ENCODE measurements at places on chromosomes 5 and 9.

GRCh38 chr5:66307647-66308241 is 163.6 kb downstream of the SREK1 start:
- no peak for DNase-seq

DNA sequence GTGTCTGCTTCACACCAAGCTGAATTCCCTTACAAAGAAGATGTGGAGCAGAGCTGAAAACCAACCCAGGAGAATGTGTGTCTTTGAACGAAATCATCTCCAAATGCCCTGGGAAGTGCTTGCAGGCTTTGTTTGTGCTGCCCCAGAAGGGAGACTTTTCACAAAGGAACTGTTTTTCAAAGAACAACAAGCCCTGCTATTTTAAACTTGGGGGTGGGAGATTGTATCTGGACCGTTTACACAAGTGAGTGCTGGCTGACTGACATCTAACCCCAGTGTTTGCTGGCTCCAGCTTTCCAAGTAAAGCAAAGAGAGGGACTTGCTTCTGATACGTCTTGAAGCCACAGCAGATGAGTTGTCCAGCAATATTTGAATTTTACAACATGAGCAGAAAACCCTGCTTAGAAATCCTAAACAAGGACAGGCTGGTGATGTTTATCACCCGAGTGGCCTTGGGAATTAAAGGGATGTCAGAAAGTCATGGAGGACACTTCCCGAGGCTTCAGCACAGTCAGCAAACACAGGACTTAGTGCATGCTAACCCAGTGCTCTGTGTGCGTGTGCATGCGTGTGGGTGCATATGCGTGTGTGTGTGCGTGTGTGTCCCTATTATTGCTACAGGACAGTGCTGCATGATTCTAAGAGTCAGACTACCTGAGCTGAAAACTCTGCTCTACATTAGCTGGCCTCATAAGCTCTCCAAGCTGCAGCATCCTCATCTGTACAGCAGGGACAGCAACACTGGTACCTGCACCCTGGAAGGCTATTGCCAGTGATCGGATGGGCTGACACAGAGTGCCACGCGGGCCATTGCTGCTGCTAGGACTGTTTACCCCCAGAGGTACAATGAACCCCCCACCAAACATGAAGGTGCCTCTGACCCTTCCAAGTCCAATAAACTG is 1.4 kb downstream of the ADAMTS12 start:
- no peak for DNase-seq

GRCh38 chr9:112034216-112034611 is 137.6 kb downstream of the UGCG start:
- DNase-seq = no peak

GRCh38 chr5:113163328-113163727 is 186.7 kb downstream of the DCP2 start:
- DNase-seq = no peak

GRCh38 chr9:127448112-127448805 is 2.9 kb downstream of the RPL12 start:
- no peak for DNase-seq

DNA sequence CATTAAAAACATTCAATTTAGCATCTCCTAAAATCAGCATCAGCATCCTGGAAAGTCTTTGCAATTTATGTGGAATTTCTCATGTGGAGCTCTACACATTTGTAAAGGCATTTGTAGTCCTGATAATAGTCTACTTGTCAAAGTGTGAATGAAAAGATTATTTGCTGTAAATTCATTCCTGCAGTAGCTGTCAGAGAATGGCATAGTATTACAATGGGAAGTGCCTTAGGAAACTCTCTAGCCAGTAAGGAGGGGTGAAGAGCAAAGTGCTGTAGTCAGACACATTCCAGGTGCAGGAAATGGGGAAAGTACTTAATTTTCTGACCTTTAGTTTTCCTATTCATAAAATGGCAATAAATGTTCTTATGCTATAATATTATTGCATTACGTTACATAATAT is 627.9 kb downstream of the KCTD16 start:
- no peak for DNase-seq

DNA sequence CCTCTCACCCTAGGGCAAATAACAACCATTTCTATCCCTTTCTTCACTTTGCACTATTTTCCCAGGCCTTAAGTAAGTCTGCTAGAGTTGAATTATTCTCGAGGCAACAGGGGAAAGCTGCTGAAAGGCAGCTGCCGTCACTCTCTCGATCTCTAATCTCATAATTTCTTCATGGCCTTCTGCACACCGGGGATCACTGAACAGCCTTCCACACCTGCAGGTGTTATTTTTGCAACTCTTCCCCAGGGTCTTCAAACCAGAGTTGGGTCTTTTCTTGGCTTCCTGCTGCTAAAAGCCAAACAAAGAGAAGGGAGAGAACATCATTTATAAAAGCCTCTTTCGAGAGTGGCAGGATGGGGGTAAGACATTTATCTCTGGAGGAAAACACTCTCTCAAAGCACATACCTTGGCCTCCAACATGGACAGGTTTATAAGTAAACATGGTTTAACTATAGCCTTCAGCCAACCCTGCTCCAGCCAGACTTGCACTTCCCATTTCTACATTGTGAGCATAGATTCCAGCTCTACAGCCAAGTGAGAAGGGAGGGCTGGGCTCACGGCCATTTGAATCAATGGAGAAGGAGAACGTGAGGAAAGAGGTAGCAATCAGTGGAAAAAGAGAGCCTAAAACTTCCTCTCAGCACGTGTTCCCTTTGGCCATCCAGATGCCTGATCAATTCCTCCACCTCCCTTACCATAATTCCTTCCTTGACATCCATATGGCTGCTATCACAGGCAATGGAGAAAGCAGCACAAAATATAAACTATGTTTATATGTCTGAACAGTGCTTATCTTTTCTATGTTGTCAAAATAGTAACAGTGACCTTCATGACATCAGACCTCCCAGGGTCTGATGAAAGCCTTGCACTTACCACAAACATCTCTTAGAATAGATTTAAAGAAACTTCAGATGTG is 464.9 kb downstream of the TLE1 start:
- no peak for DNase-seq

- DNase-seq = no peak
Observed at GRCh38 chr5:80069918-80070318, 34.8 kb downstream of the THBS4 start.

- DNase-seq = no peak
Observed at GRCh38 chr5:143427122-143427735, 23.7 kb upstream of the NR3C1 start.
